ENCODE measurements at places on chromosomes 7 and 10.

DNA sequence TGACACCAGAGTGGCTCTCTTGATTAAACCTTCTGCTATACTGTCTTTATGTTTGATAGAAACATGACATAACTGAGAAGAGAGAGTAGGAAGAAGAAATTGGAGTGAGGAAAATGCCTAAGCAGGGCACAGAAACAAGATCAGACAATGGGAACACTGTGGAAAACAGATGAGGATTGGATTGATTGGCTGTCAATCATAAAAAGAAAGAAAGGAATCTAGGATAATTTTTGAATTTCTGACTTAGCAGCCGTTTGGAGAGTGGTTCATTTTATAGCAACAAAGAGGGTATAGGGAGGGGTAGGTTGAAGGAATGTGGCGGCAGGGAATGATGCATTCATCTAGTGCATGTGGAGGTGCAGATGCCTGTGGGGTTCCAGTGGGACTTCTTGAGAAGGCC lies 7.8 kb downstream of the TEX47 start:
- H3K27ac ChIP-seq = no peak overlapping the region
- H3K4me1 ChIP-seq = no peaks in the 10 kb centered on the region
- H3K4me3 ChIP-seq = no peak overlapping the region
- no peaks in the 10 kb centered on the region for H3K27me3 ChIP-seq
- DNase-seq = no peak
- H3K36me3 ChIP-seq = no peaks in the 10 kb centered on the region

GRCh38 chr7:68409851-68410250 lies 1188.4 kb upstream of the AUTS2 start:
- no peaks in the 10 kb centered on the region for H3K4me1 ChIP-seq
- no peak overlapping the region for H3K27ac ChIP-seq
- H3K27me3 ChIP-seq = no peaks in the 10 kb centered on the region
- H3K36me3 ChIP-seq = peaks cover 2% of the 10 kb centered on the region

GRCh38 chr7:95304990-95305389 lies 19.3 kb downstream of the PON1 start:
- H3K36me3 ChIP-seq = no peaks in the 10 kb centered on the region
- no peak overlapping the region for H3K4me3 ChIP-seq
- no peak for DNase-seq
- H3K27ac ChIP-seq = no peak overlapping the region

DNA sequence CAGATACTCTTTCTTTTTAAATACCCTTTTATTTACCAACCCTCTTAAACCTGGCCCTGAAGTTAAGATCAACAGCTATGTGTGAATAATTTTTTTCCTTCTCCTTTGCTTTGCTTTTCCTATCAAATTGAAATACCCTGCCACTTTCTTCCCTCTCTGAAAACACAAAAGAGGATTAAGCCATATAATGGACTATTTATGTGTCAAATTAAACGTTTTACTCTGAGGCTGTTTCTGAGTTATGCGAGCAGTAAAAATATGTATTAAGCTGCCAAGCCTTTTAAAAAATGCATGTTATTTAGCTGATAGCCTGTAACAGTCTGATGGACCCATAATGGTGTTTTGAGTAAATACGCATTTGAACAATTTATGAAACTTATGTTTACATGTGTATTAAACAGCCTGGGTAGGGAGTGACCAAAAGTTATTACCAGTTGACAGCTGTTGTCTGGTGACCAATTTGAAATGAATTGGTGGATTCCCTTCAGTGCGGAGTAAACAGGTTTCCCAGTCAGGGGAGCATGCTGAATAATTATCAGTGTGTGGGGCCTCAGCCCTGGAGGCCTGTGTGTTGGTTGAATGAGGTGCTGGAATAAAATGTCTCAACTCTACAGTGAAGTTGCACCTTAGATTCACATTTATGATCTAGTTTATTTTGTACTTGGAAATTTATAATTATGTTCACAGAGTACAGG lies 89.6 kb downstream of the AUTS2 start:
- peaks cover 24% of the 10 kb centered on the region for H3K4me1 ChIP-seq
- DNase-seq = no peak
- H3K4me3 ChIP-seq = no peak overlapping the region
- H3K36me3 ChIP-seq = no peaks in the 10 kb centered on the region

- H3K27me3 ChIP-seq = no peaks in the 10 kb centered on the region
- no peak overlapping the region for H3K27ac ChIP-seq
- peaks cover 6% of the 10 kb centered on the region for H3K4me1 ChIP-seq
- DNase-seq = no peak
- H3K36me3 ChIP-seq = no peaks in the 10 kb centered on the region
Observed at GRCh38 chr7:75758491-75758890, 13.5 kb downstream of the CCL26 start.

DNA sequence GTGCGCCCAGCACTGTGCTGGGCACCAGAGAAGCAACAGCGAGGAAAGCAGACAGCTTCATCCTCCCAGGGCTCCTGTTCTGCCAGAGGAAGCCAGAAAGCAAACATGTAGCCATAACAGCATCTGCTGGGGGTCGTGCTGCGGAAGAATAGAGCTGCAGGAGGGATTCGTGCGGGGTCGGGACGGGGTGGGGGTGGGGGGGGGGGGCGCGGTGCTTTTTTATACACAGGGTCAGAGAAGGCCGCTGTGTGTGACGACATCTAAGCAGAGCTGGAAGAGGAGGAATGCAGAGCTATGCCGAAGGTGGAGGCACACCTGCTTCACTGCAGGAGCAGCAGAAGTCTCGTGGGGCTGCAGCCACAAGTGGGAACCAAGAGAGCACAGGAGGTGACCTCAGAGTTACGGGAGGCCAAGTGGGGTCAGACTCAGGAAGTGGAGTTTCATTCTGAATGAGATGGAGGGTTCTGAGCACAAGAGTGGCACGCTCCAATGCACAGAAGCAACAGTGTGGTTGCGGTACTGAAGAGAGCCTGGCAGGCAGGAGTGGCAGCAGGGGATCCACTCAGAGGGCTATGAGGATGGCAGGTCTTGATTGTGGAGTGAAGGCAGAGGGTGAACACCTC lies 11.1 kb downstream of the PKD1L1 start:
- no peaks in the 10 kb centered on the region for H3K36me3 ChIP-seq
- H3K4me1 ChIP-seq = no peaks in the 10 kb centered on the region
- DNase-seq = no peak
- H3K4me3 ChIP-seq = no peak overlapping the region

DNA sequence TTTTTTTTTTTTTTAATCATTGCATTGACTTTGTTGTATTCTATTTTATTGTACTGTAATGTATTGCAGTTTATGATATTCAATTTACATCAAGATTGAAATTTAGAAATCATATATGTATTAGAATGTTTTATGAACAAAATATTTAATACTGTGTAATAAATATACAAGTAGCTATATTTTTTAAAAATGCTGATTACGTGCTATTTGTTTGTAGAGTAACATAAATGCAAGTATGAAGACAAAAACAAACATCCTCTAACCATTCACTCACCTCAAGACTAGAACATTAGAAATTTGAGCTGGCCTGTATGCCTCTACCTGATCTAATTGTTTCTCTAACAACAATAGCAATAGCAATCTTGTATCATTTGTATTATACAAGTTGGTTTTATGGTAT lies 290.3 kb downstream of the GATA3 start:
- H3K27me3 ChIP-seq = no peaks in the 10 kb centered on the region
- H3K4me3 ChIP-seq = no peak overlapping the region
- H3K36me3 ChIP-seq = no peaks in the 10 kb centered on the region
- DNase-seq = no peak
- no peaks in the 10 kb centered on the region for H3K4me1 ChIP-seq

DNA sequence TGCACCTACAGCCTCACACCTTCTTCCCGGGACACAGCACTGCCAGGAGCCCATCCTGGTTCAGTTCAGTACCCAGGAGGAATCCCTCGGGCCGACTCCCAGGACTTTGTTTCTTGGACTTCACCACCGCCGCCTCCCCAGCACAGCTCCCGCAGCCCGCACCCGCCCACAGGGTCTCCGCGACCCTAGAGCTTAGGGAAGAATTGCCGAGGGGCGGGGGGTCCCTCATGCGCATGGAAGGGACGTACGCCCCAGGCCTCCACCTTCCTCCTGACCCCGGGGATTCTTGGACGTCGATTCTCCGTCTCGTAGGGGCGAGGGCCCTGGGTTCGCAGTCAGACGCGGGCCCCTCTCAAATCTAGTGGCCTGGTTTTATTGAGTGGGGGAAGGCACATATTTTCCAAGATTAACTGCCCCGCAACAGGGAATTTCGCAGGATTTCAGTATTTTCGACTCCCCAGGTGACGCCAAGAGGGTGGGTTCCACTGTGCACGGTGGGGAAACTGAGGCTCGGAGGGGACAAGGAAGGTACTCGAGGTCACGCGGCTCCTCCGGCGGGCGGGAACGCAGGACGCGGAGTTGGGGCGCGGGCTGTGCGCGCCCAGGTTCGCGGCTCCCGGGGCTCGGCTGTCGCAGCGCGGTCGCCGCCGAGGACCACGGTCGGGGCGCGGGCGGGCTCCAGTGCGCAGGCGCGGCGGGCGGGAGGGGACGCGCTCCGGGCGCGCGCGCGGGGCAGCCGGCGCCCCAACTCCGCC lies at the start of gene ADCY1:
ADCY1 (plus strand) TSS at position 708 of the 755 bp plus-strand sequence. CDS start 176 bp downstream, outside the sequence.
- H3K4me3 ChIP-seq = peak within 1 kb of the TSS; percentile 34
- no peaks in the 10 kb centered on the region for H3K4me1 ChIP-seq
- no peak within 1 kb of the TSS for H3K27ac ChIP-seq
- peaks cover 1% of the 10 kb centered on the region for H3K36me3 ChIP-seq

DNA sequence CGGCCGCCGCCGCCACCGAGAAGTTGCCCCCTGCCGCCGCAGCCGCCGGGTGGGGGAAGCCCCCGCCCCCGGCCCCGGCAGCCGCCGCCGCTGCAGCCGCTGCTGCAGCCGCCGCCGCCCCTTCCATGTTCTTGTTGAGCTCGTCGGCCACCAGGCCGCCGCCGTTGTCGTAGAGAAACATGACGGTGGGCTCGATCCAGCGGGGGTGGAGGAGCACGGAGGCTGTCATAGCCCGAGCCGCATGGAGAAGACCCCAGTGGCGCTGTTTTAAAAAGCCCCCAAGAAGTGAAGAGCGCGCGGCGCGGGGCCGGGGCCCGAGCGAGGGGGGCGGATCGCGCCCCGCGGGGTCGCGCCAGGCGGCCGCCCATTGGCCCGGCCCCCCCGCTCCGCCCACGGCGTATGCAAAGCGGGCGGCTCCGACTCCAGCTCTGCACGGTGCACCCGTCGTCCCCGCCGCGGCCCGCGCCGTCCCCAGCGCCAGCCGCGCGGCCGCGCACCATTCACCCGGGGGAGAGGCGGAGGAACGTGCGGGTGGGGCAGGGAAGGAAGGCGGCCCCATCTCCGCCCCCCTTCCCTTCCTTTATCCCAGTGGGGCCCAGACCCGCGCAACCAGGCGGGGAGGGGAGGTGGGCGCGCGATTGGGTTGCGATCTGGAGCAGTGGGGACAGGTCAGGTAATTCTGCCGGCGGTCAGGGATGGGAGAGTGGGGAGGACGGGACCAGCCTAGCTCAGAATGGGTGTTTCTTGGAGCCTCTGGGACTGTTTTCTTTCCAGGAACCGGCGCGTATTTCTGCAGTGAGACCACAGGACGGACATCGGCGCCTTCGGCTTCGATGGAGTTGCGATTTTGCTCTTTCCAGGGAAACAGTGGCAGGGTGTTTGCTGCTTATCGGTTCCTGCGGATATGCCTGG lies at the start of gene HOXA13:
HOXA13 (minus strand) TSS at position 243 of the 912 bp plus-strand sequence; CDS start at position 229, 14 bp downstream.
- no peak for DNase-seq
- H3K4me1 ChIP-seq = peaks cover 46% of the 10 kb centered on the region
- peak within 1 kb of the TSS; percentile 78 for H3K4me3 ChIP-seq
- H3K27ac ChIP-seq = no peak within 1 kb of the TSS
- peaks cover 17% of the 10 kb centered on the region for H3K36me3 ChIP-seq
- peaks cover 99% of the 10 kb centered on the region for H3K27me3 ChIP-seq

- no peaks in the 10 kb centered on the region for H3K27me3 ChIP-seq
- no peak for DNase-seq
- no peak overlapping the region for H3K27ac ChIP-seq
- H3K36me3 ChIP-seq = no peaks in the 10 kb centered on the region
- H3K4me1 ChIP-seq = no peaks in the 10 kb centered on the region
- H3K4me3 ChIP-seq = no peak overlapping the region
Observed at GRCh38 chr10:106189292-106189691, 975.2 kb downstream of the SORCS1 start.

GRCh38 chr10:58516671-58517070 lies 4.0 kb downstream of the BICC1 start:
- H3K27me3 ChIP-seq = peaks cover 58% of the 10 kb centered on the region
- peaks cover 2% of the 10 kb centered on the region for H3K36me3 ChIP-seq
- peaks cover 6% of the 10 kb centered on the region for H3K4me1 ChIP-seq
- DNase-seq = no peak
- H3K27ac ChIP-seq = no peak overlapping the region
- H3K4me3 ChIP-seq = no peak overlapping the region

DNA sequence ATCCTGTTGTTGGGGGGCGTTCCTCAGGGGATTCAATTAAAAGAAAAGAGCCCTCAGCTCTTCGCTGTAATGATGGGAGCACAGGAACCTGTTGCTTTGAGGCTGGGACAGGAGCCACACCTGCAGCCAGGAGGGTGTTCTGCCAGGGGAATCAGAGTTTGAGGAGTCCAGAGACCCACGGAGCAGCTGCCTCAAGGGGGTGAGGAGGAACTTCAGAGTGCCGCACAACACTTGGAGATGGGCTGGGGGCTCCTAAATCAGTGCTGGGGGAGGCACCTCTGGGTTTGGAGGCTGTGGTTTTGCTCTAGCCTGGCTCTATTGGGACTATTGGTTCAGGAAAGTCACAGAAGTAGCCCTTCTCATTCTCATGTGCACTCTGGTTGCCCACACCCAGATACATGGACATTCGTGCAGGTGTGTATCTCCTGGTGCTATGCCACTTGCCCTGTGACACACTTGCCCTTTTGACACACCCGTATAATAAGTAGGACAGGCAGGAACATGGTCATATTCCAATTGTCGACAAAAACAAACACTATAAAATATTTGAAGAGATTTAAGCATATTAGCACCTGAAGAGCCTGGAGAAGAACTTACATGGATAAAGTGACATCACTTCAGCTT lies 98.1 kb downstream of the PTPN20 start:
- no peak overlapping the region for H3K27ac ChIP-seq
- H3K4me1 ChIP-seq = no peaks in the 10 kb centered on the region
- peaks cover 46% of the 10 kb centered on the region for H3K27me3 ChIP-seq
- H3K36me3 ChIP-seq = no peaks in the 10 kb centered on the region

DNA sequence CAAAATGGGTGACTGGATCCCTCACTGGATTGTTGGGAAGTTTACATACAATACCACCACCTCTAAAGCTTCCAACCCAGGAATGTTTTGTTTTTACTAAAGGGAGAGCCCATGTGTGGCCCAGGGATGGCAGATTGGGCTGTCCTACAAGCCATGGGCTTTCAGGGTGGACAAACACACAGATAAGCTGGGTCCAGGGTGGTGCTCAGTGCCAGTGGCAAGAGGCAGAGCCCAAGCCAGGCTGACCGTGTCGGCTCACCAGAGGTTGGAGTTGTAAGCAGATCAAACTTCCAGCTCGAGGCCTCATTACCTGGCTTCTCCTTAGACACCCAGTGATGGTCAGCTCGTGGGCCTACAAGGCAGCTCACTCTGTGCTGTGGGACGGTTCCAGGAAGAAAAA lies 52.3 kb downstream of the CDH23 start:
- no peaks in the 10 kb centered on the region for H3K36me3 ChIP-seq
- peaks cover 14% of the 10 kb centered on the region for H3K27me3 ChIP-seq
- H3K4me3 ChIP-seq = no peak overlapping the region
- DNase-seq = no peak
- H3K4me1 ChIP-seq = no peaks in the 10 kb centered on the region
